ENCODE measurements at places on chromosomes 6 and 20.

DNA sequence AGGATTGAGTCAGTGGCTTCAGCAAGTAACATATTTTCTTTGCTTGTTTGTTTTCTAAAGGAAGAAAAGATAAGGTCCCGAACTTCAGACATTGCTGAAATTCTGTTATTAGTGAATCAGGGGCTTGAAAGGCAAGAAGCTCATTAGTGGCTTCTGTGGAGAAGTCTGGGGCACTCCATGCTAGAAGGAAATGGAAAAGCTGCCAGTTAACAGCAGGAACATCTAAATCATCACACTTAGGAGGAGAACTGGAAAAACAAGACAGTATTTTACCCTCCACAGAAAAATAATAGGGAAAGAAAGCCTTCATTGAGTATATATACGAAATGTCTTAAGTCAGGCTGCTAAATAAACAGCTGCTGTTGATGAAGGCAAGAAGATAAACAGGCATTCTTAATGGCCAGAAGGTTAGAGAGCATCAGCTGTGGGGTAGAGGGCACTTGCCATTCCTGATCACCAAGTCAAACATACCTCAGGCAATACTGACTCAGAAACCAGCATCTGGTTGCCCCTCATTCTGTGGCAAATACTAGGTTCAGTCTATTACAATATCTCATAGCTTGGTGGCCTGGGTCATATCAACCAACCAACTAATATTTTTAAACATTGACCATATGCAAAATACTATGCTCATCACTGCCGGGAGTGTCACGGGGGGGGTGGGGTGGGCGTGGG lies 143.2 kb upstream of the TENT5A start:
- no peak for DNase-seq

DNA sequence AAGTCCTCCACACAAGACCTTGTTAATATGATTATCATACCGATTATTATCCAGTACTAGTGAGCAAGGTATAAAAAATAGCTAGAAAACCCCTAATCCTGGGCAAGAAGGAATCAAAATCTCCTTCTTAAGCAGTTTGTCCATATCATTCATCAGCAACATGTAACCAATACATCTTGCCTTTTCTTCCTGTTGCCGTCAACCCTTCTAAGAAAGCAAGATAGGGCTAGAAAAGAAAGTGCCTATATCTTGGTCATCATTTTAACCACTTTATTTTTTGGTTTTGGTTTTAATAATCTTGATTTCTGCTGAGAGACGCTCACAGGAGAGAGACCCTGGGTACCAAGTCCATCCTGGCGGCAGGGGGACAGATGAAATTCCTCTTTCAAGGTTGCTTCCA lies 27.2 kb upstream of the PREX1 start:
- DNase-seq, result no peak

- DNase-seq, result no peak
These were observed 21.2 kb downstream of the TGM2 start for GRCh38 chr20:38143646-38144554.

DNA sequence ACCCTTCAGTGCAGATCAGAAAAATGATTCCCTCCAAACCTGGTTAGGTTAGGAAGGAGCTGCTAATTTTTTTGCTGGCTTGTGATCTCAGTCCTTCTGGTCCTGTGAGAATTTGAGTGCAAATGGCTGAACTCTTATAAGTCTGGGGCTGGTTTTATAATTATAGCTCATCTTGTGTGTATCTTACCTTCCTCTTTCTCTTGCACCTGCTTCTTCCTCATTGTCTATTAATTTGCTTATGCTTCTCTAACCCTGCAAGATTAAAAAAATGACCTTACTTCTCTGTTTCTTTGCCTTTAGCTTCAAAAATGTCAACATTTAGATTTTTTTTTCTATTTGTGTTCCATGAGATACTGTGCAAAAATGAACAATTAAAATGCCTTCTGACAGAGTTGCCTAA lies 576.2 kb downstream of the DHX35 start:
- no peak for DNase-seq

GRCh38 chr6:47175656-47176055 lies 133.5 kb upstream of the ADGRF1 start:
- DNase-seq, result no peak

- no peak for DNase-seq
These were observed 6.1 kb upstream of the AFG1L start for GRCh38 chr6:108288742-108289141.

DNA sequence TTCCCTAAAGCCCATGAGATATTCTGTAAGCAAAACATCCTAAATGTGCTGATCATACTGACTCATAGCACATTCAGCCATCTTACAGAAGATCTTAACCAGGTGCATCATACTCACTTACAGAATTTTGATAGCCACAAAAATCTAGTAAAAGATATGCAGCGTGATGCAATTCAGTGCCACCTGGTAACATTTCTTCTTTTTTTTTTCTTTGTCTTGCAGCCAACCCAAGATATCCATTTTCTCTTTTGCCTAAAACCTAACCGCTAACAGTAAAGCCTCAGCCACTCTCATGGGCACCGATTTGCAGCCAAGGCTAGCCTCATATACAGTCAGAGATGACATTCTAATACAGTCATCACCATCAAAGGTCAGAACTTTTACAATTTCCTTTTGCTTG lies 293.3 kb downstream of the HACE1 start:
- no peak for DNase-seq

GRCh38 chr20:6855796-6856195 lies 88.3 kb downstream of the BMP2 start:
- no peak for DNase-seq

DNA sequence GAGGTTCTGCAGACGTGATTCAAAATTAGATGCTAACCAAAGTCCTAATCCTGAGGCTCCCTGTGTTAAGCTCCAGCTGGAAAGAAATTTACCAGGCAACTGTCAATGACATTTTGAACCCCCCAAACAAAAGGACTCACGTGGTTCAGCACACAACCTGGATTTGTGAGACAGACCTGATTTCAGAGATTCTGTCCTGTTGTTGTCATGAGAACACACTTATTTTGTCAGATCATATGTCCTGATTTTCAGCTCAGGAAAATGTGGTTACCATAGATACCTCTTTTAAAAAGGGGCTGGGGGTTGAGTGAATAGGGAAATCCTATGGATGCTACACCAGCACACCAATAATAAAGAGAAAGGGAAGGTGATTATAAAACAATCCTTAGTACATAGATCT lies 61.6 kb downstream of the MTFR2 start:
- DNase-seq, result no peak

DNA sequence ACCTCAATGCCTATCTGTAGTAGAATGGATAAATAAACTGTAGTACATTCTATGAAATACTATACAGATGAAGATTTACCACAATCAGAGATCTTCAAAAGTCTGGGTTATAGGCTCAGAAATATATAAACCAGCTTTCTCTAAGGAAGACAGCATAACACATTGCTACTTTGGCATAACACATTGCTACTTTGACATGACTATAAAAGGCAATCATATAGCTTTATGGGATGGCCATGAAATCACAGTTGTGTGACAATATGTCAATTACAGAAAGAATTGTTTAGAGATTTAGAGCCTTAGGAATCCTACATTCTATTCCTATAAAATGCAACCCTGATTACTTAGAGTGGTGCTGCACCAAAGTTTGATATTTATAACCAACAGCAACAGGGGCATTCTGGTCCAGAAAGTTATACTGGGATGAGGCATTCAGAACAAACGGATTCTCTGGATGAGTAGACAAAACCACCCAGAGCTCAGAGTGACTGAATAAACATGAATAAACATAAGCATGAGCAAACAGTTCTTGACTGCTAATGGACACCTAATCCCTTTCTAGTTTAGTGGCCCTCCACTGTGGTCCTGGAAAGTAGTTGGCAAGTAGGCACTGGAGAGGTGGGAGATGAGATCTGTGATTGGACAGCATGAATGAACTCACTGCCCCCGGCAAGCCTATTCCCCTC lies 12.0 kb downstream of the TTI1 start:
- no peak for DNase-seq

DNA sequence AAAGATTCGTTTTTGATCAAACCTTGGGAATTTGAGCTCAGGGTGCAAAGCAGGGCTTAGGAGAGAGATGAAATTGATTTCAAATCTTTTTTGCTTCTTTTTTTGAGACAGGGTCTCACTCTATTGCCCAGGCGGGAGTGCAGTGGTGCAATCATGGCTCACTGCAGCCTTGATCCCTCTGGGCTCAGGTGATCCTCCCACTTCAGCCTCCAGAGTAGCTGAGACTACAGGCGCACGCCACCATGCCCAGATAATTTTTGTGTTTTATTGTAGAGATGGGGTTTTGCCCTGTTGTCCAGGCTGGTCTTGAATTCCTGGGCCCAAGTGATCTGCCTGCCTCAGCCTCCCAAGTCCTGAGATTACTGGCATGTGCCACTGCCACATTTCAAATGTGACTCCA lies 58.7 kb downstream of the DOK5 start:
- DNase-seq, result no peak

DNA sequence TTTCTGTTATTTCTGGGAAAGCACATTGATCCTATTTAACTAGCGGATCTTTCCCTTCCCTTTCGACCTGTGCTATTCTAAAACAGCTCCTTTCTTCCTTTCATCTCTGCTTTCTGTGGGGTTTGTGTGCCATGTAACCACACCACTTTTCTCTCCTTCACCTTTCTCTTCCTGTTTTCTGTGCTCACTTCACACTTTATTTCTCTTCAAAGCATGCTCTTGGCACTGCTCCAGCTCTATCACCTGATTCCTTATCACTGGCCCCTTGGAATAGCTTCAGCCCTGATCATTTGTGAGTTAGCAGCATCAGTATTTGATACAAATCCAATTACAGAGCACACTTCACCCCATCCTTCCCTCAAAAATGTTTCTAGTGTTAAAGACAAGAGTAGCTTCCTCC lies 8.1 kb upstream of the METTL24 start:
- DNase-seq, result no peak

GRCh38 chr6:38264605-38265004 lies 375.1 kb downstream of the BTBD9 start:
- DNase-seq, result no peak

DNA sequence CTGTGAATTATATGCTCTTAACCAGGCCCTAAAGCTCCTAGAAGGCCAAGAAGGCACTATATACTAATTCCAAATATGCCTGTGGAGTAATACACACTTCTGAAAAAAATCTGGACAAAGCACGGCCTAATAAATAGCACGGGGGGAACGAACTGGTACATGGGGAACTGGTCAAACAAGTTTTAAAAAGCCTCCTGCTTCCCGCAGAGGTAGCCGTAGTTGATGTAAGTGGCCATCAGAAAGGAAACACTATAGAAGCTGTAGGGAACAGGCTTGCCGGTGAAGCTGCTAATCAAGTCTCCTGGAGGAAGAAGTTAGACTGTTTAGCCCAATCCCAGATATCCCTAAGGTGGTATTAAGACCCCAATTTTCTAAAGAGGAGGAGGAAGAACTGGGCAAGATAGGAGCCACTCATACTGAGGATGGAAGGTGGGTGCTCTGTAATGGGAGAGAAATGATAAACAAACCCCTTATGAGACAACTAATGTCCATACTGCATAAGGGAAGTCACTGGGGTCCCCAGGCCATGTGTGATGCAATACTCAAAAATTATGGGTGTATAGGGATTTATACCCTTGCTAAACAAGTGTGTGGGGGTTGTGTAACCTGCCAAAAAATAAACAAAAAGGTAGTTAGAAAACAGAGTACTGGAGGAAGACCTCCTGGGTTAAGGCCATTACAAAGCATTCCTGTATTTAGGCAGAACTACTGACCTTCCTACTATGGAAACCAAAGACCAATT lies 27.1 kb upstream of the ZNF318 start:
- no peak for DNase-seq

DNA sequence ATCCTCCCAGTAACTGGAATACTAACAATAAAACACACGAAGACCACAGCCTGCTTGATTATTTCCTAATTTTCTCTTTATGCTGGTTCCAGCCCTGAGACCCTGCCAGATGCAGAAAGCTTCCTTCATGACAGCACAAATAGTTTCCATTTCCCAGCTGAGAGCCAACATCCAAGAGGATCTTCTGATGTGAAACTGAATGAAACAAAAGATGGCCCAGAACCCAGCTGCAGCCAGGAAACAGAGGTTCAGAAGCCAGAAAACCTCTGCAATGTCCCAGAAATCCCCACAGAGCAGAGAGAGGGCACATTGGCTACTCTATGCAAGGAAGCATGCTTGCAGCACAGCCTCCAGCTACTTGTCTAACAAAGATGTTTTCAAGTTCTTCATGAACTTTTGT lies 61.8 kb upstream of the PLEKHG1 start:
- DNase-seq, result no peak
